ENCODE measurements at places on chromosomes 5 and 9.

- DNase-seq: no peak
These were observed 2.5 kb upstream of the NME5 start for GRCh38 chr5:138141734-138142133.

- DNase-seq: no peak
These were observed 19.0 kb upstream of the C1QTNF3 start for GRCh38 chr5:34061993-34062392.

GRCh38 chr9:81146241-81146640 lies 543.1 kb downstream of the TLE1 start:
- DNase-seq: no peak

DNA sequence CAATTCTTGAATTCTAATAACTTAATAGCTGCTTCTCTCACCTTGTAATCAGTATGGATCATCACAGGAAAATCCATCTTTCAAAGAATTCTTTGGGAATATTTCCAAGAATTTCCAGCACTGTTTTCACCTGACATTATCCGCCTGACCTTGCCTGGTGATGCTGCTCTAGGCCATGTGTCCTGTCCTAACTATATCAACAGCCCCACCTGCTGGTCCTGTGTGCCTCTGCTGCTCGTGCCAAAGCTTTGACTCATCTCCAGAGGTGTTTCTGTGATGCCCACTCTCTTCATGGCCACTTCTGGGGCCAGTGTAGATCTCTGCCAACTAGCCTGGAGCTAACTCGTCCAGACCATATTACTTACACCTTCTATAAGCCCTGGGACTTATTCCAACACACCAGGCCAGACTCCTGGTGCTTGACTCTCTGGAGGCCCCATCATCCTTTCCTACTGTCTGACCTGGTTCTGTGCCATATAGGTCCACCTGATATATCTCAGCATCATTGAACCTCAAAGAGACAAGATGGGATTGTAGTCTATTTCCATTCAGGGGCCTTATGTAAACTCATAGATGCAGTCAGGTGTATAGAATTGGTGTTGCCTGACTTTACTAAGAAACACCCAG lies 67.5 kb upstream of the CKMT2 start:
- DNase-seq: no peak

GRCh38 chr5:154179846-154180710 lies 10.5 kb upstream of the GALNT10 start:
- DNase-seq: no peak

- no peak for DNase-seq
These were observed 962 bp upstream of the TXN start for GRCh38 chr9:110257097-110257841.

GRCh38 chr5:159668556-159668955 lies 247.7 kb upstream of the ADRA1B start:
- no peak for DNase-seq

GRCh38 chr5:45109636-45110035 lies 300.9 kb downstream of the MRPS30 start:
- DNase-seq: no peak

GRCh38 chr9:16885931-16886330 lies 15.5 kb upstream of the BNC2 start:
- DNase-seq: no peak

GRCh38 chr5:15002173-15002572 lies 130.6 kb upstream of the ANKH start:
- DNase-seq: no peak

- no peak for DNase-seq
These were observed 39.3 kb upstream of the TLX3 start for GRCh38 chr5:171269717-171270116.

- DNase-seq: no peak
These were observed 141.4 kb downstream of the KIF4B start for GRCh38 chr5:155154973-155155372.

GRCh38 chr5:73939557-73939956 lies 313.6 kb downstream of the ARHGEF28 start:
- DNase-seq: no peak

GRCh38 chr9:76044266-76044819 lies 153.9 kb downstream of the PCSK5 start:
- DNase-seq: no peak

GRCh38 chr5:100861148-100861547 lies 41.9 kb downstream of the ST8SIA4 start:
- DNase-seq: no peak

GRCh38 chr5:142641711-142642110 lies 44.2 kb downstream of the FGF1 start:
- no peak for DNase-seq

DNA sequence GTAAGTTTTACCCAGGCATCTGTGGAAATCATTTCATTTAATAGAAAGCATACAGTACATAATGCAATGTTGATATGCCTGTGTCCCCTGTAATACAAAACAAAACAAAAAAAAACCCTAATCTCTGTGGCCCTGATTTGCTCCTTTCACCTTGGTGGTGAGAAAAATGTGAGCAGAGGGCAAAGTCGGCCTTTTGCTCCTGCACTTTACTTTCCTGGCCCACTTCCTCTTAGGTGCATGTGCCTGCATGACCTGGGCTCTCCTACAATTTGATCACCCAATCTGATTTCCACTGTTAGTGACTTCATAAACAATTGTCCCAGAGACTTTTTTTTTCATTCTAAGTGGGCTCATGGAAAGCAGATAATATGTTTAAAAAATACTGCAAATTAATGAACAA lies 424.3 kb downstream of the SEMA5A start:
- no peak for DNase-seq

DNA sequence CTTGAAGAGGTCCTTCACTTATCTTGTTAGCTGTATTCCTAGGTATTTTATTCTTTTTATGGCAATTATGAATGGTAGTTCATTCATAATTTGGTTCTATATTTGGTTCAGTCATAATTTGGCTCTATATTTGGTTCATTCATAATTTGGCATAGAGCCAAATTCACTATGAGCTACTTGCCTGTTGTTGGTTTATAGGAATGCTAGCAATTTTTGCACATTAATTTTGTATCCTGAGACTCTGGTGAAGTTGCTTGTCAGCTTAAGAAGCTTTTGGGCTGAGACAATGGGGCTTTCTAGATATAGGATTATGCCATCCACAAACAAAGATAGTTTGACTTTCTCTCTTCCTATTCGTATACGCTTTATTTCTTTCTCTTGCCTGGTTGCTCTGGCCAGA lies 142.2 kb downstream of the PLCXD3 start:
- no peak for DNase-seq

DNA sequence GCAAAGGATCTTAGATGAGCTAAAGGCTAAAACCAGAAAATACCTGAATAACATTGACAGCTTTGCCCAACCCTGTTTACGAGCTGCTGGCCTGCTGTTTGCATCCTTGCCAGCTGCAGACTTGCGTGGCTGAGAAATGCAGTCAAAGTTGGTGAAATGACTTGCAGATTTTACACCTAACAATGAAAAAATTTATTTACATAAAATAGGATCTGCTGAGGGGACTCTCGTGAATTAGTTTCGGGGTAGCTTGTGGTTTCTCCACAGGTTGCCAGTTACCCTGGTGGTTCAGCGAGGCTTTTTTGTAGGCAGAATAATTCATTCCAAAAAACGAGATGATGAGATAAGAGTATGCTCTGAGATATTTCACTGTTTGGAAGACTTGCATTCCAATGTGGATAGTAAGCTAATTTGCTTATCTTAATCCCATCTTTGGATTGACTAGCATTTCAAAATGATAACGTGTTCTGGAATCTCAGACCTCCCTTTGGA lies 65.7 kb upstream of the FANCC start:
- no peak for DNase-seq

GRCh38 chr5:31722111-31722510 lies 83.2 kb downstream of the PDZD2 start:
- no peak for DNase-seq

GRCh38 chr9:107363516-107364152 lies 80.6 kb downstream of the RAD23B start:
- DNase-seq: no peak

GRCh38 chr5:8719796-8720195 lies 826.1 kb downstream of the SEMA5A start:
- no peak for DNase-seq

DNA sequence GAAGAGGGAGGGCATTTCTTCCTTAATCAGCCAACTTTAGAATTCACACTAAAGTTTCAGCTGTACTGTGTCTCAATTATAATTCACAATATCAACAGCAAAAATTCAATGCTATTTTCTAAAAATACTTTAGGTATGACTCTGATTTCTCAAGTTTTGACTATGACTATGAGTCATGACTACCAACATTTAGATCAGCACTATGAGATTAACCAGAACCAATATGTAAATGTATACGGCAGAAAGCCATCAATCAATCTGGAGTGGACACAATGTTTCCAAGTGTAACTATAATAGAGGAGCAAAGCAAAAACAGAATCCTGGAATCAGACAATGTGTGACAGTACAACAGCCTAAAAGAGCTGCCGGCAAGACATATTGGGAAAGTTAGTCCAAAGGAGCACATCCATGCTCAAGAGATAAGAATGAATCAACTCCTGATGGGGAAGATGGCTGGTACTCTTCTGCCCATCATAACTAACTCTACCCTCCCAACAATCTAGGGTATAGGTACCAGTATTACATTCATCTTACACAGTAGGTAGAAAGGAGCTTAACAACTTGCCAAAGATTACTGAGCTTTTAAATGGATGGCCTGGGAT lies 294.4 kb downstream of the SEMA5A start:
- DNase-seq: no peak

GRCh38 chr9:121947775-121948174 lies 145.3 kb downstream of the TTLL11 start:
- no peak for DNase-seq

- DNase-seq: no peak
These were observed 317.2 kb upstream of the ACO1 start for GRCh38 chr9:32067261-32067660.

DNA sequence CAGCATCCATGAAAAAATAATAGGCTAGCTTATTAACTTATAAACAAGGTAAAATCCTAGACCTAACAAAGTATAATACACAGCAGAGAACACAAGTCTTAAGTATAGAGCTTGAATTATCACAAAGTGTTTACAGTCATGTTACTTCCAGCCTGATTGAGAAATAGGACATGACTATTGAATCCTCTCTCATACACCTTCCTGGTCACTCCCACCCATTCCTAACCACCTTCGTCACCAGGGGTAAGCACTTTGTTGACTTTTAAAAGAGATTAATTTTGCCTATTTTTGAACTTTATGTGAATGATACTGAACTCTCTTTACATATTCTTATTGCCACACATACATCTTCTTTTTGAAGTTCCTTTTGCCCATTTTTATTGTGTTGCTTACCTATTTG lies 325.8 kb downstream of the PJA2 start:
- DNase-seq: no peak

GRCh38 chr9:110016340-110016739 lies 191.6 kb downstream of the C9orf152 start:
- no peak for DNase-seq

DNA sequence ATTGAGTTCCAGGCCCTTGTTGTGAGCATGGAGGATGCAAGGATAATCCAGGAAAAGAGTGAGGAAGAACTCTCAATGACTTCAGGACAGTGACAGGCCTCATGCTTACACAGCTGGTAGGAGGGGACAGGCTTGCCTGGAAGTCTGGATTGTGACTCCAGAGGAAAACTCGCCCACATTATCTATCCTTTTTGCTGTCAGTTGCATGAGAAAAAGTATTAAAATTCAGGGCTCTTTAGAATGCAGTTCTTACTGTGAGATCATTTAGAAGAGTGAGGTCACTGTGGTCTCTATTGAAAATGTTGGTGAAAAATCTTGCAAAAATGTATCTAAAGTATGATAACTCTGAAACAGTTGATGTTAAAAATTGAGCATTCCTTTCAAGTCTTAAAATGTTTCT lies 30.5 kb downstream of the NTRK2 start:
- DNase-seq: no peak

- DNase-seq: no peak
These were observed 91.5 kb downstream of the TLE4 start for GRCh38 chr9:79663300-79663699.

DNA sequence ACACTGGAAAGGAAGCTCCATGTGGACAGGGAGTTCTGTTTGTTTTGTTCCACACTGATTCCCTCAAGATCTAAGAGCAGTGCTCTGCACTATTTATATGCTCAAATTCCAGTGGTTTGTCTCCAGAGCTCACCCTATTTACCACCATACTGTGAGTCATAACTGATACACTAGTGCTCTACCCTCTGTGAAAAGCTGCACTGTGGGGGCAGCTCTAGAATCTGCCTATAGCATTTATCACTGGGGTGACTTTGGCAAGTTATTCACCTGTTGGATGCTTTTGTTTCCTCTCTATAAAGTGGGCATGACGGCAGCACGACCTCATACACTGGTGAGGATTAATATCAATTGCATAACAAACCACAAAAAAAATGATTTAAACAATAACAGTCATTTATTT lies 307.8 kb downstream of the NR2F1-AS1 start:
- DNase-seq: no peak

- no peak for DNase-seq
These were observed 66.4 kb upstream of the SLC44A1 start for GRCh38 chr9:105178076-105178475.

GRCh38 chr9:36134761-36135505 lies 1.6 kb upstream of the GLIPR2 start:
- DNase-seq: no peak

DNA sequence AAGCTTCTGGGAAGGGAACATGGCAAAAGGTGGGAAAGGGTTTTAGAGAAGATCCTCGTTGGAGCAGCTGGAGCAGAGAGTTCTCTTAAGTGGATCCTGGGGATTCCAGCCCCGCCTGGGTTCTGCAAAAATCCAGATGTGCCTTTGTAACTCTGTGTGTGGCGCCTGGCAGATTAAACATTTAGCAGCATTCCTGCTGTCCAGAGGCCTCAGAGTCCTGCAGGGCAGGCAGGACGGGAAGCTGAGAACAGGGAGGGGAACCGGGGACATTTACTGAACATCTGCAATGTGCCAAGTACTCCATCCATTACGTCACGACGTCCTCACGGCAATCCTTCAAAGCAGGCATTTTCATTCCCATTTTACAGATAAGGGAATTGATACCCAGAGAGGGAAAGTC lies 6.0 kb downstream of the EIF4E1B start:
- DNase-seq: no peak

DNA sequence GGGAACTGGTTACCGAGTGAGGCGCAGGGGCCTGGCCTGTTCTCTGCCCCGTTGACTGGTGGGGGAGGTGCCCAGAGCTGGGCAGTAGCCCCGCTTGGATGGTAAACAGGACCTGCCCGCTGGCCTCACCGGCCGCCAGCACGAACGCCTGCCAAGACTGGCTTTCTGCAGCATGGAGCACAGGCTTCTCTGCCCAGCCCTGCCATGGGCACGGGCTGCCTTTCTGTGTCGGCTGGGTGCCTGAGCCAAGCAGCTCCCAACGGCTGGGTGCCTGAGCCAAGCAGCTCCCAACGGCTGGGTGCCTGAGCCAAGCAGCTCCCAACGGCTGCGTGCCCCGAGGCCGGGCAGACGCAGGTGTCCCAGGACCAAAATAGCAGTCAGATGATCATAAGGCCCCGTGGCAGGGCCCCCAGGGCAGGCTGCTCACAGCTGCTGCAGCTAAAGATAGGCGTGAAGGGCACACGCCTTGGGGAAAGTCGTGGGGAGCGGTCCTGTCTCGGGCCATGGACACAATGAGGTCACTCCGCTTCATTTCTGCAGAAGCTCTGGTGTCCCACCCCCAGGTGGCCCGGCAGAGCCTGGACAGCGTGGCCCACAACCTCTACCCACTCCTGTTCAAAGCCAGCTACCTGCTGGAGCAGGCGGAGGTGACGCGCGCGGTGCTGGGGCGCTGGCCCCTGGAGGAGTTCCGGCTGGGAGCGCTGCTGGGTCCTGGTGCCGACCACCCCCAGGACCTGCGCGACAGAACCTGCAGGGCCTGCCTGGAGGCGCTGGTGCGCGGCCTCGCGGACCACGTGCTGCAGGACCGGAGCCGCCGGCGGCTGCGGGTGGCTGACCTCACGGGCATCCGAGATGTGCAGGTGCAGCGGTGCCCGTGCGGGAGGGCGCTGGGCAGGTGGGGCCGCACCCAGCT lies at the start of gene LRRC14B:
Gene LRRC14B (plus strand): TSS at position 460 of the 913 bp plus-strand sequence. CDS start 44 bp downstream, at position 504.
- no peak for DNase-seq
